ENCODE measurements at places on chromosomes 2 and 18.
A peak's percentile ranks its signal among the peaks of the same experiment; 100 is the strongest.

DNA sequence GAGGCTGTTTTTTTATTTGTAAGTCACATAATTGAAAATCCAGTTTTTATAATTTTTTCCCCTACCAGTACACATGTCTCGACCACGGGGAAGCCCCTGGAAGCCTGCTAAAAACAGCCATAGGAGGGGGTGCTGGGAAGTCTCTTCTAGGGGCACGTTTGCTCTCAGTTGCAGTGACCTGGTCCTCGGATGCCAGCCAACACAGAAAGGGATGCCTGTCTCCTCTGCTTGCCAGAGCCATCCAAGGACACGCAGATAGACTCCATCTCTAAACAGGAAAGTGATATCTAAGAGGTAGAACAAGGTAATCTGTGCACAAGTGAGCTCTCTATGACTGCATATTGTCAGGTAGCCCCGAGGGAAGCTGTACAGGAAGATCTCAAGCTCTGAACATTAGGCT, 255.8 kb downstream of the SETBP1 start:
- DNase-seq = no peak

GRCh38 chr18:78855188-78855587, 124.4 kb upstream of the SALL3 start:
- DNase-seq = no peak

GRCh38 chr18:48410095-48410920, 1.1 kb upstream of the ZBTB7C start:
- peak; percentile 96 for DNase-seq

- DNase-seq = no peak
These were observed 13.4 kb upstream of the EVA1A start for GRCh38 chr2:75574106-75574505.

- peak; percentile 12 for DNase-seq
These were observed 309.5 kb downstream of the ALK start for GRCh38 chr2:29611850-29612249.

- no peak for DNase-seq
These were observed 1.8 kb downstream of the SLC4A10 start for GRCh38 chr2:161625996-161626395.

DNA sequence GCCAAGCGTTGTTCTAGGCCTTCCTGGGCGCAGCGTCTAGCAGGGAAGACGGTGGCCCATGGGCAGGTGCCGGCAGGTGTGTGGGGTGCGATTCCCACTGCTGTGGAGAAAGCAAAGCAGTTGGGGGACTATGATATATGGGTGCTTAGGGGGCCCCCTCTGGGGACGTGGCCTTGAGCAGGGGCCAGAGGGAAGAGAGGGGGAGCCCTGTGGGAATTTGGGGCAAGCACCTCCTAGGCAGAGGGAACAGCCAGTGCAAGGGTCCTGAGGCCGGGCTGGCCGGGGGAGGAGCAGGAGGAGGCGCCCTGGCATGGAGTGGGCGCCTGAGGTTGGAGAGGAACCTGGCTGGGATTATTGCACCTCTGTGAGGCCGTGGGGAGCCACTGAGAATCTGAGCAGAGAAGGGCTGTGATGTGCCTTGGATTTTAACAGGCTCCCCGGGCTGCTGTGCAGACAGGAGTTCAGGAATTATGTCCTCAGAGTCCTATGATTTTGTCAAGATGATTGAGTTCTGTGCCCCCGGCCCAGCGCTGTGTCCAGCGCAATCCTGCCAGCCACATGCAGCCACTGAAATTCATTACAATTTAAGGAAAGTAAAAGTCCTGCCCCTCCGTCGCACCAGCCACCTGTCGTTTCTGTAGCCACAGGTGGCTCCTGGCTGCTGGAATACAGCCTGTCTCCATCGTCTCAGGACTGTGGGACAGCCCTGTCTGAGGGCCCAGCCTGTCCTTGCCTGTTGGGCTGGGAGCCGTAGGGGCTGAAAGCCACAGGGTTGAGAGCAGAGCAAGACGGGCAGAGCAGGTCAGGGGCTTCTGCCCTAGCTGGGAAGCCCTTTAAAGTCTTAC, 9.1 kb upstream of the KLHL30 start:
- DNase-seq = peak; percentile 65

DNA sequence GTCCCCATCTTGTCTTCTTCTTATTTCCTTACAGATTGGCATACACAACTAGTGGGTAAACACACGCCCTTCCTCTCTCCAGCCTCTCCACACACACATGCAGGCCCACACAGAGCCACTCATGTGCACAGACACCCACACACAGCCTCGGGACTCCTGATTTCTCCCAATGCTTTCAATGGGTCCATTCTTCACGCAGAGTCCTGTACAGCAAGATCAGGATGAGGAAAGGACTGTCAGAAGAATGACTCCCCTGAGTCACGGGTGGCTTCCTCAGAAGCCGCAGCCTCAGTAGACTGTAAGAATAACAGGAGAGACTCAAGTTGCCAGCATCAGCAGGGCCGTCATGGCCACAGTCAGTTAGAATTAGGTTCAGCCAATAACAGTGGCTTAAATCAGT, 109.1 kb upstream of the GLI2 start:
- DNase-seq = no peak

DNA sequence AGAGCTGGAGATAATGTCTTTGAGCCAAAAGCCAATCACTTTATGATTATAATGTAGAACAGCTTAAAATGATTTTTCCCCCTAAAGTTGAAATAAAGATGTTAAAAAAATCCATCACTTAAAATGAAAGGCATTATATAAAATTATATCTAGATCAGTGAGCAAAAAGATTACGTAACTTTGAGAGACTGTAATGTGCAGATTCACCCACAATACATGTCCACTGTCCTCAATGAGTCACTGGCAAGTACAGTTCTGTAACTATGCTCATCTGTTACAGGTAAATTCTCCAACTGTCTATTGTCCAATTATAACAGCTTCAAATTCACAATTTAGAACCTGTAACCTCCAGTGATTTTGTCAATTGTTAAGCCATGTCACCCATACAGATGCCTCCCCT, 19.0 kb downstream of the FAM161A start:
- DNase-seq = no peak

DNA sequence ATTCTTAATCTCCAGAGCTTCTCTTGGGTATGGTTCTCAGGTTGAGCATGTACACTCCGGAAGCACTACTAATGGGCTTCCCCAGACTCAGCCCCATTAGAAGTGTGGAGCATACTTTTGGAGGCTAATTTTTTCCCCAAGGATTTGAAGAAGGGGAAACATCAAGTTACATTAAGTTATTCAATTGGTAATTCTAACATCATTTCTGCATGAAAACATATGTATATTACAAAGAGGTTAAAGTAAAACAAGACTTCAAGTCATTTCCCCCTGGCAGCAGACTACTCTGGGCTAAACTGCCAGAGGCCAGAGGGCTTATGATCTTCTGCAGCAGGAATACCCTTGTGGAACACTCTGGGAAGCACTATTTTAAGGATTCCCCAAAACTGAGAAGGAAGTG, 227.7 kb upstream of the STK17B start:
- no peak for DNase-seq

DNA sequence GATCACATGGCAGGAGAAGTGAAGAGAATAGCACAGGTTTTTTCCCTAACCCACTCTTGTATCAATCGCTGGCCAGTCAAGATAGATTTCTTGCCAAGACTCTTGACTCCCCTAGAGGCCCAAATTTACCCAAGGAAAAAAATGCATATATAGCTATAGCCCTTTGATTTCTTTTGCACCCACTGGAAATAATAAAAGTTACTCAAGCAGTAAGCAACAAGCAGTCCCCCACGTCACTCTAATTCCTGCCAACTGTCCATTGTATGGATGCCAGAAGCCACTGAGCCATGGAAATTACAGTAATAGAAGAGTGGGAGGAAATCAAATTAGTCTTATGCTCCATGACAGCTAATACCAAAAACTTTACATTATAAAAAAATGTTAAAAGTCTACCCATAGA, 125.3 kb upstream of the SLC39A10 start:
- no peak for DNase-seq

DNA sequence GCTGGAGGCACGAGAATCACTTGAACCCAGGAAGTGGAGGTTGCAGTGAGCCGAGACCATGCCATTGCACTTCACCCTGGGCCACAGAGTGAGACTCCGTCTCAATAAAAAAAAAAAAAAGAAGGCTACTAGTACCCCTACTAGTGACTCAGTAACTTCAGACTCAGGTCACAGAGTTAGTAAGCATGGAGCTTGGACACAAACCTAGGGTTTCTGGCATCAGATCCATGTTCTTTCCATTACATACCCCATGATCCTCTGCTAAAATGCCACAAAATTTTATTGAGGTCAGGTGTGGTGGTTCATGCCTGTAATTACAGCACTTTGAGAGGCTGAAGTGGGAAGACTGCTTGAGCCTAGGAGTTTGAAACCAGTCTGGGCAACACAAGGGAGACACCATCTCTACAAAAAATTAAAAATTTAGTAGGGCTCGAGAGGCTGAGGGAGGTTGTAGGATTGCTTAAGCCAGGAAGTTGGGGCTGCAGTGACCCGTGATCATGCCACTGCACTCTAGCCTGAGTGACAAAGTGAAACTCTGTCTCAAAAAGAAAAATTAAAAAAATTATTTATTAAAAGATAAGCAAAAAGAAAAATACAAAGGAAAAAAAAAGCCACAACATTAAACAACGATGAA, 45.1 kb downstream of the DHX57 start:
- no peak for DNase-seq

- no peak for DNase-seq
These were observed 133.3 kb upstream of the HS6ST1 start for GRCh38 chr2:128452024-128452411.

- DNase-seq = no peak
These were observed 239.6 kb downstream of the MREG start for GRCh38 chr2:215773728-215774127.

DNA sequence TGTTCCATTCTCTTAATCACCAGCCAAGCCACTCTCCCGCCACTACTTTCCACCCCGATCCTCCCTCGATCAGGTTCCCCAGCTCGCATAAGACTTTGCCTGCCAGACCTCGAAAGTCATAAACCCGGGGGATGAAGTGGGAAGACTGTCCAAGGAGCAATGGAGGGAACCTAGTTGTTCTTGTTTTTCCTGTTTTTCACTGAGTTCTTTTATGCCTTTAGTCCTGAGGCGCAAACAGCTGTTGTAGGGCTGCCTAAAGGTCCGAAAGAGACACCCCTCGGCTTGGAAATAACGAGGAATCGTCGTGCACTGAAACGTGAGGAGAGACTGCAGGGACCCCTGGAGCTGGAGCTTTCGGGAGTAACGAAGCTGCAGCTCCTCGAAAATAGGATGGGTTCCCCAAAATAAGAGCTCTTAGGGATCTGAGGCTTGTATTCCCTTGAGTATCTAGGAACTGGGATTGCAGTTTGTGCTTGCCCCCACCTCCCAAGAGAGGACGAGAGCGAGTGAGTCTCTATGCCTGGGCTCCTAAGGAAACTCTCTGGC, 1.7 kb upstream of the HOXD12 start:
- DNase-seq = no peak

DNA sequence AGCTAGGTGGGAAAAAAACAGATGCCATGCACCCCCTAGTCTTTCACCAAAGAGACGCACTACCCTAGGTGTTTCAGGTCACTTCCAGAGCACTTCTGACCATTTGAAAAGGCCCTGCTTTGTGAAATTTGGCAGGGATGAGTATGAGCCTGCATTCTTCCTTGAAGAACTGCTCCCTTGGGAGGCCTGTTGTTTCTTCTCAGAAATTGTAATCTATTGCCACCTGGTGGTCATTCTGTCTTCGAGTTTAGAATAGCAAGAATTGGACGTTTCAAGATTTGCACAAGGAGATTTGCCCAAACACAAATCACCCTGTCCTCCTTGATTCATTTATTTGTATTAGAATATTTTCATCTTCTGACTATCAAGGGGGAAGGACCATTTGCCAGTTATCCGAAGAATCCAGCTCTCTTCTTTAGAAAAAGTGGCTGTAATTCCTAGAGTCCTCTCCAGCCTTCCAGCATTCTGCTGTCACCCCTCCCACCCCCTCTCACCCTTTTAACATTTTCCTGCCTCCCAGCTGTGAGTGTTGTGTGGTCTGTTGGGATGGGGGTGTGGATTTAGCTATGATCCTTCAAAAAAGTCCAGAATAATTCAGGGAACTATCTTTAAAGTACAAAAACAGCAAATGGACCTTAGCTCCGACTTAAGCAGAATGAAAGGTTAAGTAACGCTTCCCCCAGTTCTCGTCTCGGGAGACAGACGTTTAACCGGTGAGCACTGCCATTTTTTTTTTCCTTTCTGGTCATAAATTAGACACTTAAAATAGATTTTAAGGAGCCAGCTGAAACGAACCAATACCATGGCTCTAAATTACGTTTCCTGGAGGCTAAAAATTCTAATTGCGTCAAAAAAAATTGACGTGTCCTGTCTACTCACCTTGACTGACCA, 3.7 kb upstream of the GAD1 start:
- no peak for DNase-seq

GRCh38 chr18:36441426-36442240, 144.1 kb downstream of the FHOD3 start:
- DNase-seq = no peak

GRCh38 chr18:5556310-5556974, 12.6 kb upstream of the EPB41L3 start:
- DNase-seq = no peak

GRCh38 chr18:6920099-6920955, 190.8 kb downstream of the ARHGAP28 start:
- DNase-seq = peak; percentile 76

DNA sequence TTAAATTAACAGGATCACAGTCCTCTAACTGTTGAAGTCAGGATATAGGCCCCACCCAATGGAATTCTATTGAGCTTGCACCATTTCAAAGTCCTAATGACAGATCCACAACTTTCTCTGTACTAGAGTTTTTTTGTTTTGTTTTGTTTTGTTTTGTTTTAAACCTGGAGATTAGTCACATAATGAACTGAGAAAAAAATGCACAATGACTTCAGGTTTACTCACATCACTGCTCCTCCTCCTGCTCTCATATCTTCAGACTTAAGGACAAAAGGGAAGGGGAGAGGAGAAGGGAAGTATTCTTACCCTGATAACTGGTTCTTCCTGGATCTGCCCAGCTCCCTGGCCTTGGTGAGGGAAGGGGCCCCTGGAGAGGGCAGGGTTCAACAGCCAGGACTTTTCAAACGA, 208.2 kb upstream of the EPHA4 start:
- no peak for DNase-seq

DNA sequence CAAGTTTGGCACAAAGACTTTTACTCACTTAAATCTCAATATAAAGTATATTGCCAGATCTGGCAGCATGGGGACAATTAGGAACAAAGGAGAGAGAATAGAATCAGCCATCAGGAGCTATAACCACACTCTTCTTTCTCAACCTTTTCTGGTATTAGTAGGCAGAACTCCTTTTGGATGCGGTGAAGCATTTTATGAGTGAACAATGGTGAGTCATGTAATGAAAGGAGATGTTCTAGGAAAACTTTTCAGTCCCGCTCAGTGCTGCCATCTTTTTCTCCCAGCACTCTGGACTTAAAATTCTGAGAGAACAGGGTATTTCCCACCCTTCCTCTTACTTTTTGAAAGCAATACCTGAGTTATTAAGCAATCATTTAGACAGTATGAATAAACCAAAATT, 32.2 kb downstream of the PLEKHA3 start:
- DNase-seq = no peak
